CD4-positive, alpha-beta T cell treated with Interleukin-6 for 4 hours (primary cell): ENCODE measurements at places on chromosomes 6 and 20.
A peak's percentile ranks its signal among the peaks of the same experiment; 100 is the strongest.

GRCh38 chr6:24426729-24427446 lies 24.2 kb downstream of the MRS2 start:
- no peak for DNase-seq

DNA sequence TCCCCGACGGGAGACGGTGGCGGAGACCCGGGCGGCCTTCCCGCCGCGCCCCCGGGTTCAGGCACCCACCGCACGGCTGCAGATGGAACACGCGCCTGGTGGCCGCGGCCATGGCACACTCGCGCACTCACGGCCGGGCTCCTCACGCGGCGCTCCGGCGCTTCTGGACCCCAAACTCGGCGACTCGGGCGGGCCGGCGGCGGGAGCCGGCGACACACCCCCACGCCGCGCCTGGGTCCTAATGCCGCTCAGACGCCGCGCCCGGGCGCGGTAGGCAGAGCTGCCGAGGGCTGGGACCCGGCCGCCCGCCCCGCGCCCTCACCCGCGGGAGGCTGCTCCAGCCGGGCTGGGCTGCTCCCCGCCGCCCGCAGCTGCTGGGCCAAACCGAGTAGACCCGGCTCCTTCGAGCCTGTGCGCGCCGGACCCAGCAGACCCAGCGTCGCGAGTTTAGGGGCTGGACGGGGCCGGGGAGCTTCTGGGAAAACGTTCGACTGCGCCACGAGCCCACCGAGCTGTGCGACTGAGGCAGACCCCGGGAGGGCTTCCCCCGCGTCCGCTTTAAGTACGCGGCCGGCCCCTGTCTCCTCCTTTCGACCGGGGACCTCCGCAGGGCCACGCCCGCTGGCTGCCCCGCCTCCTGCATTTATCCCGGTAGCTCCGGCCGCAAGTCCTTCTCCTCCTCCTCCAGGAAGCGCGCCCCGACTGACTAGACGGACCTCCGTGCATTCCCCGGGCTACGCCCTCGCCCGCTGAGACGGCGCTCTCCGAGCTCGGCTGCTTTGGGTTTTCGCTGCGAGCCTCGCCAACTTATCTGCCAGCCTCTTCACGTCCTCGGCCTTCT lies at the start of gene SLC4A11:
Gene SLC4A11, minus strand, starts transcription at position 165 of the 841 bp plus-strand sequence. Its CDS starts 53 bp downstream, at position 112.
- peak; percentile 48 for DNase-seq

- no peak for DNase-seq
Observed at GRCh38 chr6:115971785-115972184, 88.9 kb downstream of the FRK start.

DNA sequence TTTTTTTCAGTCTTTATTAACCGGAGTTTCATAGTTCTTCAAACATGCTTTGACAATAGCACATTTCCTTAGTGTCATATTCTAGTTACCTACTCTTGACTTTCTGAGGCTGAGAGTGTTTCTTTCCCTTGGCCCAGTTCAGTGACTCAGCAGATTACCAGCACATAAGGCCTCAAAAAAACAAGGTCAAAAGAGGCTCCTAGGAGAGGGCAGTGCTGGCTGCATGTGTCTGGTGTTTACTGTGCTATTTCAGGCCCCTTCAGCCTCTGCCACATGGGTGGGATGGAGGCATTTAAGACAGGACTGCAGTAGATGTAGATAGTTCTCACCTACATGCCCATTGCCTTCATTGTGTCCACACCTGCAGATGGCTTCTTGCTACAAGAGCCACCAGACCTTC lies 198.2 kb upstream of the SSTR4 start:
- DNase-seq, result no peak

DNA sequence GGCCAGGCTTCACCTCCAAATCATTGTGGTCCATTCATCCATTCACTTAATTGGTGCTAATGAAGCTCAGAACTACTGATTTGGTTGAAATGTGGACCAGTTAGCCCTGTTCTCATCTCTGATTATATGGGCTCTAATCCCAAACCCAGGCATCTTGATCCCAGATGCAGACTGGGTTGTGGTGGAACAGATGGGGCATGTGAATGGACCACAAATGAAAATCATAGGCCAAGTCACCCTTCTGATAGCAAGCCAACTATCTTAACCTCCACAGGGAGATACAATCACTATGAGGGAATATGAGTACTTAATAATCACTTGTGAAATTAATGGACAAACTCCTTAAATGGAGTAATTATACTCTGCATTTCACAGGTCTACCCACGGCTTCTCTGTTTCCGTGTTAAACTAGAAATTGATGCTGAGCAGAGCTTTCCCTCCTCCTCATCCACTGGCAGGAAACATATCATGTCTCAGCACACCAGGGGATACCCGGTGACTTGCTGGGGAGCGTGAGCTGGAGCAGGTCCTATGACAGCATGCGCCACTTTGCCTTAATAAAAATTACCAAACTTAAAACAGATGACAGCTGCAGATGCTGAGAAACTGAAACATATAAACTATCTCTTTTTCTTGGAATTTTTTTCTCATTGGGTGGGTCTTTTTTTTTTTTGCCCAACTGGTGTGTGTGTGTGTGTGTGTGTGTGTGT lies 108.8 kb upstream of the HEY2 start:
- no peak for DNase-seq

GRCh38 chr6:27478141-27478705 lies 5.3 kb upstream of the ZNF184 start:
- DNase-seq, result peak; percentile 13

- DNase-seq, result no peak
Observed at GRCh38 chr6:151100326-151100725, 139.4 kb upstream of the AKAP12 start.

GRCh38 chr6:121480099-121480713 lies 44.8 kb downstream of the GJA1 start:
- no peak for DNase-seq

DNA sequence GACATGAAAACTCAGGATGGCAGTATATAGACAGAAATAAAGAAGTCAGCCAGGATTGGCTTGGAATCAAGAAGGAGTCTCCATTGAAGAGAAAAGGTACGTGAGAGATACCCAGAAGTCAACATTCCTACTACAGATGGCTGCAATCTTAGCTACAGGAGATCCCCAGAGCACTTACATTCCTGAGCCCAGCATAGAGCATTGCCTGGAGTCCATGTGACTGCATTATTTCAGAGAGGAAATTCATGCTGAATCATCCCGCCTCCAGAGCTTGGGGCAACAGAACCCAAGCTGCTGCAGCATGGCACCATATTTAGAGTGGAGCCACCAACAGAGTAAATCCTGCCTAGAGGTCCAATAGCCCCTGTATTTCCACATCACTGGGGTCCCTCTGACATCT lies 125.0 kb upstream of the GRIK2 start:
- no peak for DNase-seq

DNA sequence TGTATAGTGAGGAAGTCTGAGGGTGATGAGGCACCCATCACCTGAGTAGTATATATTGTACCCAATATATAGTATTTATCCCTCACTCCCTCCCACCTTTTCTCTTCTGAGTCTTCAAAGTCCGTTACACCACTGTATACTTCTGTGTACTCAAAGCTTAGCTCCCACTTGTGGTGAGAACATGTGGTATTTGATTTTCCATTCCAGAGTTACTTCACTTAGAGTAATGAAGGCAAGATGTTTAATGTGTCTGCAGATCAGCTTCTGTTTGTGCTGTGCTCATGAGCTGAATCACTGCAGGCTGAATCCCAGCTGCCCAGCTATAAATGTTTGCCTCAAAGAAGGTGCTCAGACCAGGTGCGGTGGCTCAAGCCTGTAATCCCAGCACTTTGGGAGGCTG lies 139.3 kb upstream of the FOXA2 start:
- no peak for DNase-seq

- no peak for DNase-seq
Observed at GRCh38 chr20:33038243-33038642, 6.8 kb downstream of the BPIFB6 start.

DNA sequence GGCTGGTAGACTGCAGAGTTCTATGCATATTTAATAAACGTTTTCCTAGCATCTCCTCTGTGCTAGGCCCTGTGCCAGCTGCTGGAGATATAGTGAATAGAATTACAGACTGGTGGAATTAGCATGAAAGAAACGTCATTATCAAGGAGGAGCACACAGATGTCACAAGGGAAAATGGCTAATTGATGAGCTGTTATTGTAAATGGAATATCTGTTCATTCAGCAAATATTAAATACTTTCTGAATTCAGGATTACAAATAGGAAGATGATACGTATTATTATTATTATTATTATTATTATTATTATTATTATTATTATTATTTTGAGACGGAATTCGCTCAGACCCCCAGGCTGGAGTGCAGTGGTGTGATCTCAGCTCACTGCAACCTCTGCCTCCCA lies 1.2 kb downstream of the AAR2 start:
- no peak for DNase-seq

GRCh38 chr6:158314737-158315136 lies 2.5 kb downstream of the TULP4 start:
- no peak for DNase-seq

DNA sequence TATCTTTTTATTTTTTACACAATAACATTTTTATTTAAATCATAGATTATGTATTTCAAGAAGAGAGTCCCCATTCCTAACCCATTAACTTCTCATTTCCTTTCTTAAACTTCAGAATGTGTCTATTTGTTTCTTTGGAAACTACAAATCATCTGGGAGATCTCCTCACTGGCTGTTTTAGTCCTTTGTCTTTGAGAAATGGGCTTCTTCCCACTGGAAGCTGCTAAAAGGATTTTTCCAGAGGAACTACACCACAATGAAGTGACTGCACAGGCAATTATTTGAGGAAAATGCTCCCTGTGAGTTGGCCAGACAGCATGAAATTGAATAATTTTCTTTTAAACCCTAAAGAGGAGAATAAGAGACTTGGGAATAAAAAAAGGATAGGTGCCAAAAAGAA lies 119.1 kb downstream of the TENT5A start:
- no peak for DNase-seq

DNA sequence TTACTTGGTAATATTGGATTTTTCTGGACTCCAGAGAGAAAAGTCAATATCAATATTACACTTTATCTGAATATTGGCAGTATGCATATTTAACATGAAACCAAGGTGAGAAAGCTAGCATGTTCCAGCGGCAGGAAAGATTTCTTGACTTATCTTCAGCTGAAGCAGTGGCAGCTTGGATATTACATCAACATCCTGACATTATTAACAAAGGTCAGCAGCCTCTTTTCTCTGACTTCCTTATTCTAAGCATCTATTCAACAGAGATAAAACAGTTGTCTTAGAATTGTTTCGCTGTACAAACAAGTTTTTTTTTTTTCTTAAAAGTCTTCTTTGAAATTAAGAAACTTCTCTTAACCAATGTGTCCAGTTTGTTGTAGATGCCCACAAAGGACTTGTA lies 11.8 kb downstream of the DCBLD1 start:
- DNase-seq, result no peak

GRCh38 chr6:105797983-105798453 lies 288.1 kb upstream of the PRDM1 start:
- DNase-seq, result no peak

- no peak for DNase-seq
Observed at GRCh38 chr6:15413466-15414234, 167.8 kb downstream of the JARID2 start.

DNA sequence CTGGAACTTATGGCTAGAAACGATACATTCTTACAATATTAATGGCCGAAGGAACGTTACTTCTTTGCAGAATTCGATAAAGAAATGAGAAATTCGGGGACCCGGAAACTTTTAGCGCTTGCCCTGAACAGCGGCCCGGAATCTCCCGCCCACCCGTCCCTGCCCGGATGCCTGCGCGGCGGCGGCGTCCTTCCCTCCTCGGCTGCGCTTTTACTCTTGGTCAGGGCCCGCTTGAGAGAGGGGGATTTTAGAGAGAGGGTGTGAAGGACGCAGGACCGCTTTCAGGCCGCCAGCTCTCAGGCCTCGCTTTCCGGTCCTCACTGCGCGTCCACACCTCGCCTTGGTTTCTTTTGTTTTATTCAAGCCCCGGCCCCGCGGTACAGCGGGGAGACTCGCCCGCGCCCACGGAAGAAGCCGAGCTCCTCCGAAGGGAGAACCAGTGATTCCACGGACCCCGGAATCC lies 243.7 kb downstream of the ARID1B start:
- peak; percentile 70 for DNase-seq

DNA sequence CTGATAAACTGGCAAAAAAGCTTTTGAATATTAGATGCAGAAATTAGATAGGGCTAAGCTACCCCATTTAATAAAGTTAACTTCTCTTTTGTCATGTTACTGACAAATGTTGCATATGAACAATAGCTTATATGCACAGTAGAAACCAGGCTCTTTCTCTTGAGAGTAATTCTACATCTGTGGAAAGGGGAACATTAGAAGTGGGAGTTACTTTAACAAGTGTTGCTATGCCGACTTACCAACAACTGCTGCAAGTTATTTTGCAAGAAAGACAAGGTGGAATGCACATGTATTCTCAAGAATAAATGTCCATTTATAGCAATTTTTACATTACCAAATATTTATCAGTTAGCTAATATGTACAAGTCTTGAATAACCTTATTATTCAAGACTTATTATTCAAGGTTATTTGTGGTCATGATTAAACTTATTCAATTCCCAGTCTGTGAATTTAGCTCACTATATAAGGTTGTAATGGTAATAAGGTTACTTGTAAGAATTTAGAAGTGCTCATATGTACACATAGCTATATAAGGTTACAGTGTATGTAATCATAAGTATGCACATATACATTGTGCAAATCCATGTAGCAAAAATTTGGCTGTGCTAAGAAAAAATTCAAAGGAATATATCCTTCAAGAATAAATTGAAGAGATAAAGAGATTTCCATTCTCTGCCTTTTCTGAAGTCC lies 38.3 kb downstream of the ADGRG6 start:
- DNase-seq, result no peak

DNA sequence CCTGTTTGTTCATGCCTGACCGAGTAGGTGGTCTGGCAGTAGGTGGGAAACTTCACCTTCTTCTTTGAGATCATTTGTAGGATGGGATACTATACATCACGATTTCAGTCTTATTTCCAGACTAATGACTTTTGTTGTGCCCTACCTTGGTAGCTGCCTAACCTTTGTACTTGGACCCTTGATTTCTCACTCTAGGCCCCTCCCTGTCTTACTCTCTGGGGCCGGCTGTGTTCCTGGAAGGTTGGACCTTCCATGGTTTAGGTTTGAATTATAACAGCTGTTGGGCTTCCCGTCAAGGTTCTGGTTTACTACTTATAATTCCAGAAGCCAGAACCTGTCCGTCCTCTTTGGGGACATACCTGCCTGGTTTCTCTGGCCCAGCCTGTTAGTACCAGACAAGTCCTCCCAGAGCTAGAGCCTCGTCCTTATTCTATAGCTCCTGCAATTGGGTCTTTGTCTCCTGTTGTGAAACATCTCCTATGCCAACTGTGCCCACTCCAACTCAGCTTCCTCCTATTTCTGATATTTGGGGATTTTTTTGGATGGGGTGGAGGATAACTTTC lies 14.9 kb upstream of the ADIG start:
- no peak for DNase-seq

DNA sequence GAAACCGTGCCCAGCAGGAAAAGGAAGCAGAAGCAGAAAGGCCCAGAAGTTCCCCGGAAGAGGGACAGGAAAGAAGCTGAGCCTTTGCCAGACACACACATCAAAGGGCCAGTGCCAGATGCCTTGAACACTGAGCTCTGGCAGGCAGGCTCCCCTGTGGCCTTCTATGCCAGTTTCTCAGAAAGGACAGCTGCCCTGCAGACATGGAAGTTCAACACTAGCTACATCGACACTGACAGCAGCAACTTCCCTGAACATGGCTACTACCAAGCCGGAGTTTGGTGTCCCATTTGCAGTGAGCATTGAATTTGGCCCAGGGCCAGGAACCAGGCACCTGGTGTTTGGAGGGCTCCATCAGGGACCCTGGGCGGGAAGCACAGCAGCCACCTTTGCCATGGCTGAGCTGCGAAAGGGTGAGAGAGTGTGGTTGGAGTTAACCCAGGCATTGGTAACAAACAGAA lies 8.0 kb upstream of the RAET1E start:
- DNase-seq, result no peak

- DNase-seq, result no peak
Observed at GRCh38 chr6:164109770-164110140, 695.2 kb downstream of the QKI start.
